ENCODE measurements at places on chromosomes 11 and 22.

DNA sequence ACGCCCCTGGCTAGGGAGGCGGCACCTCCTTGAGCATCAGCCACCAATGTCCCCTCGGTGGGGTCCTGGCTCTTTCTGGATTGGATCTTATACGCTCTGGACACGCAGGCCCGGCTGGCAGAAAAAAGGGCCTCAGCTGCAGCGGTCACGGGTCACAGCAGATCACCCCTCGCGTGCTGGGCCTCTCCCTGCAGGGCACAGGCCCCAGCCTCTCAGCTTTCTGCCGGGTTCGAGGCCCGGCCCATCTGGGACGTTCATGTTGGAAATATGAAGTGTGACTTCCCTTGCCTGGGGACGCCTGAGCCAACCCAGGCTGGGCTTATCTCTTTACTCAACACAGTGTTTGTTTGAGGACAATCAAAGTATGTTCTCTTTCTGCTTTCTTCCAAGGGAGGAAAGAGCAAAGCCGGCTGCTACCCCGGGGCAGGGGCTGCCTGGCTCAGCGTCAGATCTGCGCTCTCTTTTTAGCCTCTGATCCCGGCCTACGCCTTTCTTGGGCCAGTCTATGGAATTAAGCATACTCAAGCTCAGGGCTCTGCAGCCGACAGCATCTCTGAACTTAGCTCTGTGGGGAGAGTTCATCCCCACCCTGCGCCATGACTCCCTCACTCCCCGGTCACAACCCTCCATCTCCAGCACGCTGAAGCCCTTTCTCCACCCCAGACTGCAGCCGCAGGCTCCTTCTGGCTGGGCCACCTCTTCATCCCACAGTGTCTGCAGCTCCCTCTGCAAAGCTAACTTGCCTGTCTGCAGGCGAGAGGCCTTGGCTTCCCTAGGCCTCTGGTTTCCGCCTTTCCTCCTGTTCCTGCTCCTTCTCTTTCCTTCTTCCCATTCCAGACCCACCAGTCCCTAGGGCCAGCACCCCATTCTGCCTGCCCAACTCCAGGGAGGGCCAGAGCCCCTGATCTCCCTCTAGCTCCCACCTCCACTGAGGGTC is 38.8 kb downstream of the ADAMTS15 start:
- no peak for DNase-seq

DNA sequence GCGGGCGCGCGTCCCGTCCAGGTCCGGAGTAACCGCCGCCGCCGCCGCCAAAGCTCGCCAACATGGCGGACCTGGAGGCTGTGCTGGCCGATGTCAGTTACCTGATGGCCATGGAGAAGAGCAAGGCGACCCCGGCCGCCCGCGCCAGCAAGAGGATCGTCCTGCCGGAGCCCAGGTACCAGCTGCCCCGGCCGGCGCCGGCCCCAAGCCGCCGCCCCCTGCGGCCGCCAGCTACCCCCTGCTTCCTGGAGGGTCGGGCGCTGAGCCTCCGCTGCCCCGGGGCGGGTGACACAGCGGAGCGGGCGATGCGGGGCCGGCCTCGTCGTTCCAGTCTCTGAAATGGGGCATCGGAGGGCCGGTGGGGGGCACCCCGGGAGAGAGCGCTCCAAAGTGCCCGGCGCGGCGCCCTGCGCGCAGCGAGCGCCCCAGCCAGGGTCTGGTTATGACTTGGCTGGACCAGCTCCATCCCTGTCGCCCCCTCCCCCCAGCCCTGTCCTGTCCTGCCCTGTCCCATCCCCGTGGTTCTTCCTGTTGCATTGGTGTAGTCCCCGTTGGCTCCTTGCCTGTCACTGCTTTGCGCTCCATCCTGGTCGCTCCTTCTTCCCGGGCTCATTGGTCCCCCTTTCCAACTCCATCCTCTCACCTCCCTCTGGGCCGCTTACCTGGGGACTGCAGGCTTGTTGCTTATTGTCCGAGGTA is 653 bp downstream of the GRK3 start:
- peak; percentile 62 for DNase-seq

DNA sequence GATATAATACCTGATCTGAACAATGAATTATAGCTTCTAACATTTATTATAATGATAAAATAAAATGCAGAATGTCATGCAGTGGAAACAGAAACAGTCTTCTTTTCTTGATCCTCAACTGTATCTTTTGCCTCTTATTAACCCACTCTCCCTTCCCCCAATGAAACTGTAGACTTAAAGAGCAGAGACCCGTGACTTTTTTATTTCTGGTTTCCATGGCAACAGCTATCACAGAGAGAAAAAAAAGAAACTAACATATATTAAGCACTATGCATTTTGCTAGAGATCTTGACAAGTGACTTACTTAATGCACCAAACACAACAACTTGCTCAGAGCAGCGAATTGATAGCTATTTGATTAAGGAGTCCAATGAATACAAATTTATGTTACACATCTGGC is 69.3 kb downstream of the RAB38 start:
- peak; percentile 71 for DNase-seq

DNA sequence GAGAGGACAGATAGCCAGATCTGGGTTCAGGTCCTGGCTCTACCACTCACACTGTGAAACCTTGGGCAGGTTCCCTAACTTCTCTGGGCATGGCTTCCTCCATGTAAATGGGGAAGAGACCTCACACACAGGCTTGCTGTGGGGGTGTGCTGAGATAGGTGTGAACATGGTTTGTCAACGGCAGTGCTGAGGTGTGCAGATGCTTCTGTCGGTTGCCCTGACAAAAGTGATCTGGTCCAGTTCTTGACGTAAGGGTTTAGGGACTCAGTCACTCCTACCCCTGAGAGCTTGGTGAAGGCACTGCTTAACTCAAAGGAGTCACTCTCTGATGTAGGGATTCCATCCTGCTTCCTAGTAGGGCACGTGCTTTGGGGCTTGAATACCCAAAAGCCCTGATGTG is 2.0 kb downstream of the C1QTNF4 start:
- DNase-seq: no peak
